ENCODE measurements at places on chromosomes 7 and 10.

- no peak for DNase-seq
These were observed 34.2 kb downstream of the FIGNL1 start for GRCh38 chr7:50415844-50416364.

- DNase-seq, result no peak
These were observed 13.8 kb downstream of the WNT16 start for GRCh38 chr7:121342631-121343030.

GRCh38 chr10:35693800-35694199 lies 51.7 kb upstream of the FZD8 start:
- no peak for DNase-seq

DNA sequence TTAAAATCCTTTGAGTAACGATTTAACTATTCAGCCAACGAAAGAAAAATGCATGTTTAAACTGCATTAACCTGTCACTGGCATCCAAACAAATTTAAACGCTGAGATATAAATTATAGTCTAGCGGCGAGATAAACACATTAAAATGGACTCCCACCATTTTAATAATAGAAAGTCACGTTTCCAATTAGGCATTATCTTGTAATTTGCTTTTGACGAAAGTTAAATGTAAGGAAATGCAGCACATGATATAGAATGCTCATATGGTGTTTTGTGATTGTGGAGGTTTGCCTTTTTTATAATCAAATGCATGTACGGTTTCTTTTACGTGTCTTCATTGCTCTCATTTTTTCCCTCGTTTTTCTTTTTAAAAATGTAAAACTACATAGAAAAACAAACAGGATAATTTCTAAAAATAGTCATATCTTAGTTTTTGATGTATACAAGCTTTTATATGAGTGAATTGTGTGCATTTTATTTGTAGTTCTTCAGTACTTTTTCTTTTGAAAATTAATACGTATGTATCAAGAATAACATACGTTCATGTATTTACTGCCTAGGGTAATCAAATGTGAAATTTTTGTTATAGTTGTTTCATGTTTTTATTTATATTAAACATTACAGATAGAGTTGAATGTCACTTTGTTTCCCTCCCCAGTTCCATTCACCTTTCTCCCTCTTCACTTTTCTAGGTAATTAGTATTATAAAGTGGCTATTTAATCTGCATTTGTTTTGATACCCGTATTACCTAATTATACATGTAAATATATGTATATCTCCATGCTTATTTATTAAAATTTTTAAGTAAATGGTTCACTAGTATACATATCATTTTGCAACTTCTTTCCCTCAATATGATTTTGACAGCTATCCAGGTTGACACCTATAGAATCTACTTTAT lies 1.1 kb upstream of the KLF14 start:
- DNase-seq, result no peak

DNA sequence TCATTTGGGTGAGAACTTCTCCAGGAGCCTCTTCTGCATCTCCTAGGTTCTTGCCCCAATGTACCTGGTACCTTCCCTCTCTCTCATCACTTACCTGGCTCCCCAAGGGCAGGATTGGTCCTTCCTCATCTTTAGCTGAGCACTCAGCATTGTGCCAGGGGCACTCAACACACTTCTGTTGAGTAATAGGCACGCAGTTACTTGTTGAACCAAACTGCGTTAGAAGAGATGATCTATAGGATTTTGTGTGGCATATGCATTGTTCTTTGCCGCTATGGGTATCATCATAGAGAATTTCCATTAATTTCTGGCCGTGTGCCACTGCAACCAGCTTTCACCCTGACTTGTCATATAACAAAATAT lies 16.4 kb downstream of the TBXAS1 start:
- DNase-seq, result no peak

GRCh38 chr7:17038783-17039170 lies 157.0 kb upstream of the AGR3 start:
- no peak for DNase-seq

GRCh38 chr10:96910488-96911395 lies 78.6 kb downstream of the LCOR start:
- DNase-seq, result no peak

- no peak for DNase-seq
These were observed 29.0 kb upstream of the HSPA12A start for GRCh38 chr10:116771101-116771958.

DNA sequence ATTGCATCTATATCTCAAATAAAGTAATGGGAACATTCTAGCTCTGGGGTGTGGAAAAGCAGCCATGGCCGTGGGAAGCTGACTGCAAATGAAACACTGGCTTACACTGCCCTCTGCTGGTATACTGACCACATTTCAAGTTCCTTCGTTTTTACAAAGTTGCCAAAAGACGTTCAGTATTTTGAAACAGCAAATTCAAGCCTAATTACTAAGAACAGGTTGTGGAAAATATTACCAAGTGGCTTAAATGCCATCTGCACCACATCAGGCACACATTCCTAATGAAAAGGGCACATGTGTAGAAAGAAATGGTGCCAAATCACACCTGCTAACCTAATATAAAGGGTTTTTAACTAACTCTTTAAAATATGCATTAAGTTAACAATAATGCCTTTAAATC lies 83.9 kb downstream of the JAZF1 start:
- DNase-seq, result no peak

GRCh38 chr10:69912589-69912988 lies 110.9 kb downstream of the COL13A1 start:
- no peak for DNase-seq

GRCh38 chr7:29290829-29291228 lies 96.3 kb downstream of the CHN2 start:
- DNase-seq, result no peak

DNA sequence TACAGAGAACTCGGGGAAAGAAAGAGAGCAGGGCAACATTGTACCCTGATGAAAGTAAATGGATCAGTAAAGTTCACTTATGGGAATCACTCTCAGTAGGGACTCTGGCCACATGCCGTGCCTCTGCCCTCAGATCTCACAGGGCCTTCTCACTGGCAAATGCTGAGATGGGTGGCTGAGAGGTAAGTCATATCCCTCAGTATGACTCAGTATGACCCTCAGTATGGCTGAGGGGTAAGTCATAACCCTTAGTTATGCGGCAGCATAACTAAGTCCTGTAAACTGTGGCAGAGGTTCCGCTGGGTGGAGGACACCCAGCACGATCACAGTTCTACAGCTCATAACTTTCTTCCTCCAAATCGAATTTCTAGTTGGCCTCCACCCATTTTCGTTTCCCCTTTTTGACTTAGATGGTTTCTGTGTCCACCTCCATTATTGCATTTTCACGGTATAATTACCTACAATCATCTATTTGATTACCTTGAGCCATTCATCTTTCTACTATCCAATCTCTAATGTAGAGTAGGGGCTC lies 26.5 kb upstream of the WNT16 start:
- DNase-seq, result no peak

DNA sequence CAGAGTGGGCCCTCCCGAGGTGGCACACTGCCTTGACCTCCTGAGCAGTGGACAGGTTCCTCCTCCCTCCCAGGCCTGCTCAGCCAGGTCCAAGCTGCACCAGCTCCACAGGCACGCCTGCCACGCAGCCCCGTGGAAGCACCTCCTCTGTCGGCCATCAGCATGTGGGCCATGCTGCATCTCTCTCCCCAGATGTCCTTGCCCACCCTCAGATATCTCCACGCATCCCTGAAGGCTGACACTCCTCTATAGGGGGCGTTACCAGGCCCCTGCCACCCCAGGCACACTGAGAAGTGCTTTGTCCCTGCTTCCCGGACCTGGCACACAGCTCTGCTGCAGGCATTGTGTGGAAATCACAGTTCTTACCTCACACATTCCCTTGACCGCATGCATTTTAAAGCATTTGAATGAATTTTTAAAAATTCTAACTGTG lies 598.5 kb downstream of the SDK1 start:
- DNase-seq, result no peak

GRCh38 chr10:55470840-55471239 lies 669.8 kb upstream of the PCDH15 start:
- no peak for DNase-seq

GRCh38 chr10:106956216-106956915 lies 208.1 kb downstream of the SORCS1 start:
- no peak for DNase-seq

- DNase-seq, result no peak
These were observed 12.1 kb downstream of the ENTPD1 start for GRCh38 chr10:95767884-95768556.

DNA sequence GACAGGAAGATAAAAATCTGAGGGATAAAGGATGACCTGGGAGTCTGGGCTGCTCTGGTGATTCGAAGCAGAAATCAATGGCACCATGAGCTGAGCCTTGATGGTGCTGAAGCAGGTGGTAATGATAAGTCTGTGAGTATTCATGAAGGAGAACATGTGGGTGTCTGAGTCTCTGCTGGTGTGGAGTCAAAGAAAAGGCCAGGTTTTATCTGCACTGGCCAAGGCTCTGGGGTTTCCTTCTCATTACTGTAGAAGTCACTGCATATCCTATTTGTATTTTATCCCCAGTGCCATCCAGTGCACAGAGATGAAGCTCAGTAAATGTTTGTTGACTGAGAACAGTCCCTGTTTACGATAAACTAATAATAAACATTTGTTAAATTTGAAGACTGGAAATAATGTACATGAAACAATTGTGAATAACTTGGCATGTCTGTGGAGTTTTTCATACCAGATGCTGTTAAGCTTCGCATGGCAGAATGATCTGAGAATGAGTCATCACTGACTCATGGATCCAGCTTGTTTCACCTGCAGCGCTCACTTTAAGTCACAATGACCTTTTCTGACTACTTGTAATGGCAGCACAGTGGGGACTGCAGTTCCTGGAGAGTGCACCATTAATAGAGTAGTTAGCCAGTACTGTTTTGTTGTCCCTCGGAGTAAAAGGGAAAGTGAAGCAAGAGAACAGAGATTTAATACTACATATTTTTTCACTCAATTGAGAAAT lies 538.5 kb downstream of the HTR7 start:
- DNase-seq, result no peak

GRCh38 chr7:22564511-22565045 lies 64.6 kb upstream of the STEAP1B start:
- no peak for DNase-seq

GRCh38 chr7:121510302-121510701 lies 114.2 kb upstream of the FAM3C start:
- DNase-seq, result no peak

DNA sequence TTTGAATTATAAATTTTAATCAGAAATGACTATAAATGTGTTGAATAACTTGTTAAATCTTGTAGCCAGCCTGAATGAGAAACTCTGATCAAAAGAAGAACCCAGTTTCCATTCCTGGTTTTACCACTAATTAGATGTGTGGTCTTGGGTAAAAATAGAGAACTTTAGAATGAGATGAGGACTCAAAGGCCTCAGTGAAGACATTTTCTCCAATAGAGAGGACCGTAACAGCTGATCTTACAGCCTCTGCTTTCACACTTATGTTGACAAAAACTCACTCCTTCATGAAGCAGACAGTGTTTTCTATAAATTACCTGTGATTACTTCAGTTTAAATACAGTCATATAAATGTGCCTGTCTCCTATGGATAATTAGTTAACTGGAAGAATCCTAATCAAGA lies 200.1 kb upstream of the MEOX2 start:
- DNase-seq, result no peak

GRCh38 chr7:3105856-3106255 lies 62.2 kb upstream of the CARD11 start:
- DNase-seq, result no peak
